ENCODE measurements at places on chromosomes 1 and 21.

- no peak for DNase-seq
These were observed 139.0 kb downstream of the RASAL2 start for GRCh38 chr1:178232949-178233348.

- no peak for DNase-seq
These were observed 6.0 kb downstream of the STYXL2 start for GRCh38 chr1:167099851-167100250.

DNA sequence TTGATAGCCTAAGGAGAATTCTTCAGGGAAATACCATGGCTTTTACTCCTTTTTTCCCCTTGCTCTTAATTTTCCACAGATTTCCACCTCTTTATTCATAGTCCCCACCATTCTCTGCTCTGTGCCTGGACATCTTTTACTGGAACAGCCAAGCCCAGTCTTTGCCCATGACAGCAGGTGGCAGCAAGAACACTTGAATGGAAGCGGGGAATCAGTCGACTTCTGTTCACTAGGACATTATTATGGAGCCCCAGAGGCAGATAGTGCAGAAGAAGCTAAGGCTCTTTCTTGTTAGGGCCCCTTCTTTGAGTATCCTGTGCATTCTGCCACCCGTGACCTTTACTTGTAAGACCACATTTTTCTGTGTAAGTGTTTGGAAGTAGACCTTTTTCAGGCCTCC is 6.3 kb downstream of the OR14I1 start:
- peak; percentile 71 for DNase-seq

- DNase-seq = no peak
These were observed 63.2 kb downstream of the ADARB1 start for GRCh38 chr21:45137612-45137937.

GRCh38 chr1:233290396-233291034 is 5.0 kb downstream of the PCNX2 start:
- no peak for DNase-seq

DNA sequence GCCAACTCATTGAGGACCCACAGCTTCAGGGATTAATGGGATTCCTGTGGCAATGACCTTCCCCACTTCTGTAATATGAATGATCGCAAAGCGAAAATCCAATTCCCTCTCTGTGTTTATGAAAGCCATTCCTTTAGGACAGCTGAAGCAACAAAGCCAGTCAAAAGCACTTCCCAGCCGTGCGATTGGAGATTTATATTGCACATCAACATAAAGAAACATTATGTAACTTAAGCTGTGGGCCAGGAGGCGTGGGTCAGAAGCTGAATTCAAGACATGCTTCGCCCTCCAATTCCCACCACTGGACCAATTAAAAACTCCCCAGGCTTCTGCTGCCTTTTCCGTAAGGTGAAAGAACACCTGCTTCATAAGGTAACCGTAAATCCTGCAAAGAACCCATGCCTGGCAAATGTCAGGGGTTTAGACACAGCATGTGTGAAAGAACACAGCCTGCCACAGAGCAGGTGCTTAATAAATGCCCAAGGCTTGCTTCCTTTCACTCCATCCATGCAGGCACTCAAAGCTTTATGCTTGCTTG is 138.9 kb upstream of the SOD1 start:
- no peak for DNase-seq

DNA sequence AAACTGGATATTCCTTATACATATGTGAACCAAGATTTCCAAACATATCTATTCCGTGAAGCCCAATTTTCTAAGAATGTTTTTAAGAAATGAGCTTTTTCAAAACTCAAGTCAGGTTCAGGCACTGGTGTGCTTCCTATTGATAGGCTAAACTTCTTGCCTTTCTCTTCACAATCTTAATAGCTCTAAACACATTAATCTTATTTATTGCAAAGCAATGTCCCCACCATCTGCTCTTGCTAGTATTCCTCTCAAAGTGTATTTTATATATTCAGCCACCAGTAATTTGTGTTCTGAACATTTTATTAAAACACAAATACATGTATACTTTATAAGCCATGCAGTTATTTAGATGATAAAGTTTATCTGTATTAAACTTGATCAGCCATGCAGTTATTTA is 11.5 kb downstream of the ZNF281 start:
- no peak for DNase-seq

DNA sequence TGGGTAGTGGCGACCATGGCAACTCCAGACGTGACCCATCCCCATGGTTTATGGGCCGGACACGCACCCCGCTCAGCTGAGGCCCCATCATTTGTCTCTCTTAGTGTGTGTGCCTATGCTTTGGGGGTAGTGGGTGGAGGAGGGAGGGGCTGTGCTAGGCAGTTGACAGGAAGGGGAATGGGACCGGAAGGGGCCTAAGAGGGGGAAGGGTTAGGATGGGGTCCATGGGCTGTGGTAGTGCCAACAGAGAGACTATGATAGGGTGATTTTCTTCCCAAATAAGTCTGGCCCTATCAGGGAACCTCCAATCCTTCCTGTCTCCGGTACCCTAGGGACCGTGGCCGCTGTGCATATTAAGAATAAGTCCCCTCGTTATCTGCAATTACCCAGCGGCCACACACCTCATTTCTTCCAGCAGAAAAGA is 9.9 kb downstream of the DMAP1 start:
- DNase-seq = no peak

- DNase-seq = no peak
These were observed 135.4 kb downstream of the LMO4 start for GRCh38 chr1:87464022-87464490.

- no peak for DNase-seq
These were observed 222.9 kb upstream of the SGIP1 start for GRCh38 chr1:66311092-66311491.

DNA sequence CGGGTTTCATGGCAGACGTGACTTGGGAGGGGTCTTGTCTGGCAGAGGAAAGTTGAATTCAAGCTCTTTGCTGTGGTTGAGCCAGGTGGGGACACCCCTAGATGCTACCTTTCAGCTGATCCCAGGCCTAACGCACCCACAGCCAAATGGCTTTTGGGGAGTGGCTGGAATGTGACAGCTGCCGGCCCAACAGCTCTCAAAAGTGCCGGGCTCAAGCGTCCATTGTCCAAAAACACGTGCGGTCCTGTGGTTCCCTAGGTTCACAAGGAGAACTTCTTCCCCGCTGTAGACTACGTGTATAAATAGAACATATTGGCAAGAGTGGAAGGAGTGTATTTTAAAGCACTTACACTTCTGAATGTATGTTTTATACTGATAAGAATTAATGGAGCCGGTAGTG is 87.1 kb upstream of the ARHGEF16 start:
- DNase-seq = no peak
